Activated CD8-positive, alpha-beta memory T cell treated with anti-CD3 and anti-CD28 coated beads for 48 hours (primary cell): ENCODE measurements at places on chromosomes 7 and 10.

DNA sequence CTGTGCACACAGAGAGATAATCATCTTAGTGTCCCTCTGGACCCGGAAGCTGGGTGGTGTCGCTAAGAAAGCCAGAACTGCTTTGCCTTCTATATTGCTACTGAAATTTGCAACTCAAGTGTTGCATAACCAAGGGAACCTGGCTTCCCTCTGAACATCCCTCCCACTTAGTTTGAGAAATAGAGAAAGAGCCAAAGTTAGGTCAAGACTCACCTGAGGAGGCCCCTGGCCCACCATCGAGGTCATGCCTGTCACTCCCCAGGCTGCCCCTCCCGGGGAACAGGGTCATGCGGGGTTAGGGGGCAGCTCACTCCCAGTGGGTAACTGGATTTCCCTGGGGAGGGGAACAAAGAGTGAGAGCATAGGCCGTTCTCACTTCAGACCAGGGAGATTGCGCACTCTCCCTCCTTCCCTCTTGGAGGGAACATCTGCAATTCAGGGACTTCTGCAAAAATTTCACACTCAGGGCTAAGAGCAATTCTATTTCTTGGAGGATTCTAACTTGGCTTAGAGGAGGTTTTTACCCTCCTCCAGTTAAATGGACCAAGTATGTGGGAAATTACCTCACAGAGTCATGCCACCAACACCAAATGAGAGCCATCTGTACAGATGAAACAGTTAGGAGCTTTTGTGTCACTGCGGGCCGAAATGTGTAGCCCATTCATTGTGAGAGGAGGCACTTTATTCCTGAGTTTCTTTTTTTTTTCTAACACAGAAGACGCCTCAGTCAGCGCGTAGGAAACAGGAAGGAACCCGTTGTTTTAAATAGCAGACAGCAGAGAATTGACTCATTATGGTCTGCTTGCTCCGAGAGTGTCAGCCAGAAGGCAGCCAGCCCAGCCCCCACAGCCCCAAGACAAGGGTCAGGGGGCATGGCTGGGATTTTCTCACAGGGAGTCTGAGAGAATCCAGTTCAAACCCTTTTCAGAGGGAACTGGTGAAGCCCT, 221.3 kb downstream of the ARHGAP12 start:
- no peak for DNase-seq

DNA sequence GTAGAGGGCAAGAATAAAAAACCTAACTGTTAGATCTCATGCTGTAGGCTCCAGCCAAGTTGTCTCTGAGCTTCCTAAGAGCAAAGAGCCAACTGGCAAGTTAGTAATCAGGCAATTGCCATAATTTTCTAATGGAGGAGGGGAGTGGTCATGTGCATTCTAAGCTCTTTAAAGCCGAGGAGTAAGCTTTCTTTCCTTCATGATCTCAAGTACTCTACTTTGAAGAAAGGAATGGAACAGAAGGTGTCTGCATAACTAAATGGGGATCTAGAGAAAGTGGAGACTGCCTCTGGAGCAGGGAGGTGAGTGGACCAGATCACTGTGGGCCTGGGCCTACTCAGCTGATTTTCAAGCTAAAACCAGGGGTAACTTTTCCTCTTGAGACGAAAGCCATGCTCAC, 37.7 kb upstream of the TOMM7 start:
- no peak for DNase-seq

- no peak for DNase-seq
Measured at GRCh38 chr10:124001391-124002148, 91.8 kb downstream of the CHST15 start.

- no peak for DNase-seq
Measured at GRCh38 chr7:2710286-2710655, 22.3 kb downstream of the AMZ1 start.

DNA sequence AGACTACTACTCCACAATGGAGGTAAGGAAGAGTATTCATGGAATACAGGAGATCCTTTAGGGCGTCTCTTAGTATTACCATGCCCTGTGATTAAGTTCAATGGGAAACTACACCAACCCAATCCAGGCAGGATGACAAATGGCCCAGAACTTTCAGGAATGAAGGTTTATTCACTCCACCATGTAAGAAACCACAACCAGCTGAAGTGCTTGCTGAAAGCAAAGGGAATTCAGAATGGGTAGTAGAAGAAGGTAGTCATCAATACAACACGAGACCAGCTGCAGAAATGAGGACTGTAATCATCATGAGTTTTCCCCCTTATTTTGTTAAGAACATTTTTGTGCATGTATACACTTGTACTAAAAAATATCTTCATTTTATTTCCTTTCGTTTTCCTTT, 76.6 kb downstream of the GPR37 start:
- no peak for DNase-seq

GRCh38 chr10:11448190-11448544, 163.3 kb downstream of the USP6NL start:
- no peak for DNase-seq

- no peak for DNase-seq
Measured at GRCh38 chr10:110774069-110775019, 97.4 kb upstream of the PDCD4 start.

GRCh38 chr10:63455507-63455906, 10.3 kb downstream of the JMJD1C start:
- no peak for DNase-seq

GRCh38 chr7:27169658-27170425, 4.3 kb downstream of the HOXA10 start:
- DNase-seq = no peak

- DNase-seq = no peak
Measured at GRCh38 chr10:129949891-129950291, 14.2 kb downstream of the EBF3 start.

GRCh38 chr7:105816266-105816843, 60.0 kb downstream of the ATXN7L1 start:
- DNase-seq = no peak

GRCh38 chr7:155584763-155585531, 38.6 kb upstream of the CNPY1 start:
- DNase-seq = no peak

- DNase-seq = no peak
Measured at GRCh38 chr10:50529660-50530059, 94.1 kb downstream of the SGMS1 start.

DNA sequence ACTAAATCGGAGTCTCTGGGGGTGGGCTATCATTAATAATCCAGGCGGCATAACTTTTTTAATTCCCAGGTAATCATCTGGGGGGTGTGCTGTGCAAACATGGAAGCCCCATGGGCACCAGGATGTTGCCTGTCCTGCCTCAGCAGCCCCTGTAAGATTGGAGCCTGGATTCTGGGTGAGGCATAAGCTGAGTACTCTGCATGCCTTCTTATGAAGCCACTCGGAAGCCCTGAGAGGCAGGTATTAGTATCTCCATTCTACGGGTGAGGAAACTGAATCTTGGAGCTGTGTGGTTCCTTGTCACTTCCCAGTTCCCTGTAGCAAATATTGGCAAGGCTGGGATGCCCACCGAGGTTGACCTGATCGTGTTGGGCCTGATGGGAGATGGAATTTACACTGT, 7.4 kb upstream of the OPN4 start:
- DNase-seq = no peak

DNA sequence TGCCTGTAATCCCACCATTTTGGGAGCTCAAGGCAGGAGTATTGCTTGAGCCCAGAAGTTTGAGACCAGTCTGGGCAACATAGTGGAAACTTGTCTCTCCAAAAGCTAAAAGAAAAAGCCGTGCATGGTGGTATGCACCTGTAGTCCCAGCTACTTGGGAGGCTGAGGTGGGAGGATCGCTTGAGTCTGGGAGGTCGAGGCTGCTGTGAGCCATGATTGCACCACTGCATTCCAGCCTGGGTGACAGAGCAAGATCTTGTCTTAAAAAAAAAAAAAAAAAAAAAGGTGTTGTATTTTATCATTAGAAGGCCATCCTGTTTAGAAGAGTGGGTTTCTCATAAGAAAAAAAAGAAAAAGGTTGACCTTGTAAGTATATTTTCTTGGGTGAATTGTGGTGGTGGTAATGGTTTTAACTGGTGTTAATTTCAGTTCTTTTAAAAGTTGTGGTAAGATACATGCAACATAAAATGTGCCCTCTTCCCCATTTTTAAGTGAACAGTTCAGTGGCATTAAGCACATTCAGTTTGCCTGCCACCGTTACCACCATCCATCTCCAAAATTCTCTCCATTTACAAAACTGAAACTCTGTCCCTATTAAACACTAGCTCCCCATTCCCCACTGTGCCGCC, 34.7 kb downstream of the GRIFIN start:
- no peak for DNase-seq

GRCh38 chr10:115895166-115895565, 377.8 kb downstream of the GFRA1 start:
- no peak for DNase-seq

- no peak for DNase-seq
Measured at GRCh38 chr7:155178096-155178495, 108.0 kb downstream of the HTR5A start.

DNA sequence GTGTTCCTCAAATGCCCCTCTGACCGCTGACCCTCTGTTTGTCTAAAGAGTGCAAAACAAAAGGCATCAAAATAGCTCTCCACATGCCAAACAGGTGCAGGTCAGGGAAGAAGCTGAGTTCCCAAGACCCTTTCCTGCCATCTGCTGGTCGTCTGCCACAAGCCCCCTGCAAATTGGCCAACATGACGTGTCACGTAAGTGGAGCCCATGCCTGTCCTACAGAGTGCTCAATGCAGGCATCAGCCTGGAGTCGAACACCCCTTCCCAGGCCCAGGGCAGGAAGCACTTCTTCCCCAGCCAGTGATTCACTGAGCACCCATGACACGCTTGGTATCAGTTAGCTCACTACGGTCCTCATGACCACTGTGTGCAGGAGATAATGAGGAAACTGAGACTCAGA, 14.1 kb downstream of the TMEM72 start:
- DNase-seq = no peak

DNA sequence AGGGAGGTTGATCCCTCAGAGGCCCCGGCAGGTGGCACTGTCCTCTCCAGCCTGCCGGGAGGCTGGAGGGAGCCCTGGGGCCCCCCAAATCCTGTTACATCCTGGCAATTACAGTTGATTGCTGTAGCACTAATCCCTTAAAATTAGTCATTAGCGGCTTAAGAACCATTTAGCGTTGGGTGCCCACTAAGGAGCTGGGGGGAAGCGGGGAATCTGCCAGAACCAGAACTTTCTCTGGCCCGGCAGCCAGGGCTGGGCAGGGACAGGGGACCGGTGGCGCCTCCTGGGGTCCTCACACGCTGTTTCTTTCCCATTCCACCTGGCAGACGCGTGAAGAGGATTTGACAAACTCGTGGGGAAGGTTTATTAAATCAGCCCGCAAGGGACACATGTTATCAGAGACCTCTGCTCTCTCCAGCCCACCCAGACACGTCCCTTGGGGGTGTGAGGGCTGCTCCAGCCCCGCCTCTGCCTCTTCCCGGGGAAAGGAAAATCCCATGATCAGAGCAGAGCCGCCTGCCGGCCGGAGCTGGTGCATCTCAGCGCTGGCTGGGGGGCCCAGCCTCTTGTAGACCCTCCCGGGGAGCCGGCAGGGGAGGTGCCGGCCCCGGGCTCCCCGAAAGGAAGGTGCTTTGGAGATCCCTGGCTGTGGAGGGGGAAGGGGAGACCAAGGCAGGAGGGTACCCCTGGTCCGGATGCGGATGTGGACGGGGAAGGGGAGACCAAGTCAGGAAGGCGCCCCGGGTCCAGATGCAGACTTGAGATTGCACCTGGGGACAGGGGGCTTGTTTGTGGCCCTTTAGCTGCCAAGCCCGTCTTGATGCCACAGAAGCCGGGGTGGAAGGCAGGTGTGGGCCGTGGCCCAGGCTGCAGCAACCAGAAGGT, 142.7 kb downstream of the ELFN1 start:
- no peak for DNase-seq

DNA sequence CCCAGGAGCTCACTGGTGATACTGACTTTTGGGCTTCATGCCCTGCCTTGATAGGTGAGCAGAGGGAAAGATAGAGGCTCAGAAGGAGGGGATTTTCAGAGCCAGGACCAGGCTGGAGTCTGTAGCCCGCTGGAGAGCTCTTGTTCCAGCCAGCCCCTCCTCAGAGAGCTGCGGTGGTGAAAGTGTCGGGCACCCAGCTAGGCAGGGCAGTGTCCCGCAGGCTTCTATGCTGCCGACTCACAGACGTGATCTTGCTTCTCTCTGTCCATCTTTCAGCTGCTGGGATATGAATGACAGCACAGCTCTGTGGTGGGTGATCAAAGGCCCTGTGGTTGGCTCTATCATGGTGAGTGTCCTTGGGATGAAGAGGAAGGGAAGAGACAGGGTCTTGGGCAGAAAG, 35.2 kb downstream of the ADCYAP1R1 start:
- DNase-seq = no peak
